ENCODE measurements at places on chromosomes 6 and 20.

DNA sequence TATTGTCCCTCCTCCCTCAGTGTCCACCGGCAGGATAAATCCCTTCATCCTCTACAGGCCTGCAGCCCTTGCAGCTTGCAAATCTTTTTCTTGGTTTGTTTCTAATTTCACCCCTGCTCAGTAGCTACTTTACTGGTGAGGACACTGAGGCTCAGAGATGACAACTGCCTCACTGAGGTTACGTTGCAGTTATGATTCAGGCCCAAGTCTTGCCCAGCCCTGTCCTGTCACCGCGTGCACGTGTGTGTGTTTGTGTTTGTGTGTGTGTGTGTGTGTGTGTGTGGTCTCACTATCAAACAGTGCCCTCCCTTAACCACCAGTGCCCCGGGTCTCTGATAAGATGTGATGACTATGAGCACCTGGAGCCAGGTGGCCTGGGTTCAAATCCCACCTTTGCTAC, 21.1 kb downstream of the FAM110A start:
- DNase-seq = no peak

GRCh38 chr20:64250027-64250426, 5.5 kb upstream of the PCMTD2 start:
- no peak for DNase-seq

- no peak for DNase-seq
Measured at GRCh38 chr20:17825960-17826843, 126.4 kb downstream of the BANF2 start.

DNA sequence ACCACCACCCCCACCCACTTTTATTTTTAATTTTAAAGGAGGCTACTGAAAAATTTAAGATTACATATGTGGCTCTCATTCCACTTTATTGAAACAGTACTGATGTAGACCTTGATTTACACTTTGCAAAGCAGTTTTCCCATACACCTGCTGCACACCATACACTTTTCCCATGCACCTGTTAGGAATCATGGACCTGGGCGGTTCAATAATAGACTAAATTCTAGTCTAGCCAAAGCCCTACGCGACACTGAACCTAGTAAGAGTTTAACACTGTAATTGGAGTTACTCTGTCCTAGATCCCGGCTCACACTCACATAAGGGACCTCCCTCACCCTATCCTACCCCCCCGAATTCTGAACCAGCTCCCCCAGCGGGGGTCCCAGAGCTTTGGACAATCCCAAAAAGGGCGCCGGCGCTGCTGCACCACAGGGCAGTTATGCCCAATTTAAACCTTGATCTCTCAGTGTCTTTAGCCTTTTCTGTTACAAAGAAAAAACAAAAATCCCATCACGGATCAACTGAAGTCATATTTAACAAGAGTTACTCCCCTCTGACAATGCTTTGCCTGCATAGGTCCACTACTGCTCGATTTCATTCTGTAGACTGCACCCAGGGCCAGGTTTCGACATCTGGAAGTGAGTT, 2.4 kb upstream of the GCLC start:
- no peak for DNase-seq

GRCh38 chr6:35073766-35074471, 67.2 kb downstream of the TCP11 start:
- DNase-seq = no peak

GRCh38 chr6:34650823-34651222, 45.7 kb downstream of the ILRUN start:
- no peak for DNase-seq

DNA sequence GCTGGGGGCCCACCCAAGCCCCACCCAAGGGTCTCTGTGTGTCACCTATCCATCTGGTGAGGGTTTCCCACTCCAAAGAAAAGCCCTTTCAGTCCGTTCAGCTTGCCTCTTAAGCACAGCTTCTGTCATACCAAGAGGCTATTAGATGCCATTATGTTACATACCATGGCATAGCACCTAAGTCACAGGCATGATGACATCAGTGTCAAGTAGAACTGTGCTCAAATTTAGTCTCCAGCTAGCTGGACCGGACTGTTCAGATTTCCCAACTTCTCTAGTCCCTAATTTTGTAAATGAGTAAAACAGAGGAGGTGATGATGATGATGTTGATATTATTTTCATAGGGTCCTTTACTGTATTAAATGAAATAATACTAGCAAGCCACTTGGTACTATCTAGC, 19.2 kb upstream of the PLEKHG1 start:
- DNase-seq = no peak

DNA sequence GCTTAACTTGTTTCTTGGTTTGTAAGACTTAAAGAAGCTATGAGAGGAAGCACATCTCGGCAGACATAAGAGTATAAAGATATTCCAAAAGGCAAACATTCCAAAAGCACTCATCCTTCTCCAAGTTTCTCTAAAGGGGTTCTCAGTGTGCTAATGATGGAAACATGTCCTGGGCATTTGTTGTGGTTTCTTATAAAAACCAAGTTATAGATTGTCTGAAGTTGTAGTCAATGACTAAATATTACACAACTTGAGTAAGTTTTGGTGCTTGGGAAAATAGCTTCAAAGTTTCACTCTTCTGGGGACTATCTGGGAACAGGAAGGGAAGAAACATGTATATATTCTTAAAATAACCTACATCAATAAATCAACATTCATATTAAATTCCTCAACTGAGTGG, 128.3 kb upstream of the TBX18 start:
- DNase-seq = peak; percentile 19

DNA sequence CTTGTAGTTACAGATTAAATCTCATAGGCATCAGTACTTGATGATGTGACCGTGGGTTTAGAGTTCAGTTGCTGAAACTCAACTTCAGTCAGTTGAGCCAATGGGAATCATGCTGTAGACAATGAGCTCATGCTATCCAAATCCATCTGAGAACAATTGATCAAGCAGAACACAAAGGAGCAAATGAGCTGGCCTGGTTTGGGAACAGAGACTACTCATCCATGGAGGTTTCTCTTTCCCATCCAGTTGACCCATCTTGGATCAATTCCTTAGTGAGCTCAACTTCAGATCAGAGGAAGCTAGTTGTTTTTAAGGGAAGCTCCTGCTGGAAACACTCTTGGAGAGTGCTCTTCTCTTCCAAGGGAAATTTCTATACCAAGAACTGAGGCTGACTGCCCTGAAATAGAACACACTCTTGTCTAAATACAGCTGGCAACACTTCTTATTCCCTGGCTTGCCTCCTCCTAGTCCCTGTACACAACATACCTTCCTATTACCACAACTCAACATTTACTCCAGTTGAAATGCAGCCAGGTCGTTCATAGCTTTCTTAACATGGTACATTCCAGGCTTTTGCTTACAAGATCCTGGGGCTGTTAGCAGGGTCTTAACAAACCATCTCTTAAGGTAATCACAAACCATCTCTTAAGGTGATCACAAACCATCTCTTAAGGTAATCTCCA, 203.9 kb upstream of the PRDM1 start:
- DNase-seq = peak; percentile 50

GRCh38 chr6:138275976-138276375, 57.7 kb upstream of the PBOV1 start:
- DNase-seq = no peak

DNA sequence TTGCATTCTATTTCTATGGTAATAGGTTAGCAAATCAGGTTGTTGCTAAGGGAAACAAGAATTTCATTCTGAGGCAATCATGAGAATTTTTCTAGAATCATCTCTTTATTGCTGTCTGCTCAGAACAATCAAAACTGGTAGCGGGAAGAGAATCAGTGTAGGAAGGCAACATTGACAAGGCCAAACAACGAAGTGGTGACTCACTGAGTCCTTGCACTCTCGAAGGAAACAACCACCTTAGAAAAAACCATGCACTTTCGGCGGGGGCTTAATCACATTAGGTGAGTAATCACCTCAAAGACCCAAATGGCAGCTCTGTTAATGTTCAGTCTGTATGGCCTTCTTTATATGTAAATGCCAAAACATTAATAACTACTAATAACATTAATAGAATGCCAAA, 78.8 kb upstream of the MAP7 start:
- no peak for DNase-seq

DNA sequence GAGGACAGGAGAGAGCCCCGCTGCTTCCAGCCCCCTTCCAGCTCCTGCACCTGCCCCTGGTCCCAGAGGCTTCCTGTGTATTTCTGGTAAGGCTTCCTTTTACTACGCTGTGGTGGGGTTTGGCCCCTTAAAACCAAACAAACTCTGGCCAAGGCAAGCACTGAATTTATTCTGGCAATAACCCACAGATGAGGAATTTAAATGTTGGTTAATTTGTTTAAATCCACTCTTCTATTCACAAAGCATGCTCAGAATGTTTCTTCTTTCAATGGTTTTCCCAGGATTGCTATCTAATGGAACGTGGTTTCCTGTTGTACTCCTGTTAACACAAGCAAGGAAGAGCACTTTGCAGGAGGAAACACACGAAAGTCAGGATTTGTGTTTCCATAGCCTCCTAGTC, 236.5 kb upstream of the FOXQ1 start:
- DNase-seq = no peak

DNA sequence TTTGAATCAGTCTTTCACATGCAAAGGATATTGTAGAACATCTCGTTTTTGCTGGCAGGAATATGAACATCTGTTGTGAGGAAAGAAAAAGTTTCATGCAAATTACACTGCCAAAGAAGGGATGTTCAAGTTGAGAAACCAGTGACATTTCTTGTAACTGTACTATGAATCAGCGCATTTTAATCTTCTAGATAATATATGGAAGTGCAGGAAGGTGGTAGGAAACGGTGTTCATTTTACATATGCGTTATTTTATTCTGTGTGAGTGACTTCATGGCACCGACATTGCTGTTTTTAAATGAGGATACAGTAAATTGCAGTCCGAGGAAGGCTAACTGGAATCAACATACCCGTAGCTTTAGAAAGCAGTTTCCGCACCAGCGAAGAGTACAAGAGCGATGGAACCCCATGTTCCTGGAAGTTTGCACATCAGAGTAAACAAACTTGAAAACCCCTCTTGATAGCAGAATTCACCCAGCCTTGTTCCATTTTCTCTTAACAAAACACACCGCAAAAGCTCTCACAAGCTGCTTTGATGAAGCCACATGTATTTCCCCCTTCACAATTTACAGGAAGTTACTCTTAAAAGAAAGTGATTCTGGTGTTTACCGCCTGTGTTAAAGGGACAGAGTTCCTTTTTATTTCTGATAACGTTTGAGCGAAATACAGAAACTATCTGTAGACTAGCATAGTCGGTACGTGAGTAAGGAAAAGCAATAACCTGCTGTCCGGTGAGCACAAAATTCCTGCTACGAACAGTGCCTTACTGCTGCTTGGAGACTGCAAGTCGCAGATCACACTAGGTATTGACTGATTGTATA, 11.5 kb downstream of the PRDM1 start:
- peak; percentile 81 for DNase-seq

DNA sequence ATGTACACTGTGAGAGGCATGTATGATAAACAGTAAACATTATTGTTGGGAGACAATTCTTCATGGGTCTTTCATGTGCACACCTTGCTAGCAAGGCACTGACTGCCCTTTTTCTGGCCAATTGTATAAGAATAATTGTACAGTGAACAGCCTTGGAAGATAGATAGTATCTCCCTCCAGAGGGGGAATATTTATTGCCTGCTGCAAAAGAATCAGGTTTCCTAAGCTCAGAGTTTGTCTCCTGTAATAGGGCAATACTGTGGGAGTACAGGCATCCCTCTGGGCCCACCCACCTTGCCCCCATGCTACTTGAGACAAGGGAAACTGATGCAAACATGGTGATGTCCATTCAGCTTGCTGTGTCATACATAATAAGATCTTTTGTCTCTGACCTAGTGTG, 442.2 kb downstream of the HDGFL1 start:
- DNase-seq = no peak

DNA sequence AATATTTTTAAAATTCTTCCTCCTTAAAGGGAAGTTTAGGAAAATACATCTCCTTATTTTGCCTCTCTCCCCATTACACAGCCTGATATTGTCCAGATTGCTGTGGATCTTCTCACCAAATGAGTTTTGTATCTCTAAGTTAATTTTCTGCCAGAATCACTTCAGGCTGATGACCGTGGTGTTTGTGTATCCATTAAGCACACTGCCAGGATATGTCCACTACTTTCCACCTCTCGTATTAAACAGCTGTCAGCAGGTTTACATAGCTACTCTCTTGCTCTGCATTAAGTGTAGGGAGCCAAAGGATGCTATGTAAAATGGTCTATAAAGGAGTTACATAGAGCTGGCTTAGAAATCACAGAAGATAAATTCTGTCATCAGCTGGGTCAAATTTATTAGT, 201.1 kb downstream of the ZFAND3 start:
- DNase-seq = no peak

DNA sequence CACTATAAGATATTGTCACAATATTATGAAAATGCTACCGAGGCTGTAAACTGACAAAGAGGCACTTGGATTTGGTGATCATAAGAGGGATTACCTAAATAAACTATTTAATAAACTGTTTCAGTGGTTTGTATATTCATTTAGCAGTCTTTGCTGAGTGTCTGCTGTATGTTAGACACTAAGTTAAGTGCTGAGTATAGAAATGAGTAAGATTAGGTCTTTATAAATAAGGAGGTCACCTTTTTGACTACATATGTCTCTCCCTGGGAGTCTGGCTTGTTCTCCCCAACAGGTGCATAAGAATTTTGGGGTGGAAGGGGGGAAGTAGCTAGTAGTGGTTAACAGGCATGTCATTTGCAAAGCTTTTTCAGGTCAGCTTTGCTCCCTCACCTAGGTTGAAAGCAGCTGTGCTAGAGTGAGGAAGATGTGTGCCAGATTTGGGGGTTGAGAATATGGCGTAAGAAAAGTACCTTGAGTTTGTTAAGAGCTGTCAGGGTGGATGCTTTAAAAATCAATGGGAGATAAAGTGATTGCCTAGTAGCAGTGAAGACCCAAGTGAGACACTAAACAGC, 246.3 kb downstream of the ZFAND3 start:
- DNase-seq = no peak

- peak; percentile 37 for DNase-seq
Measured at GRCh38 chr6:74434171-74434570, 738.2 kb downstream of the CD109 start.

DNA sequence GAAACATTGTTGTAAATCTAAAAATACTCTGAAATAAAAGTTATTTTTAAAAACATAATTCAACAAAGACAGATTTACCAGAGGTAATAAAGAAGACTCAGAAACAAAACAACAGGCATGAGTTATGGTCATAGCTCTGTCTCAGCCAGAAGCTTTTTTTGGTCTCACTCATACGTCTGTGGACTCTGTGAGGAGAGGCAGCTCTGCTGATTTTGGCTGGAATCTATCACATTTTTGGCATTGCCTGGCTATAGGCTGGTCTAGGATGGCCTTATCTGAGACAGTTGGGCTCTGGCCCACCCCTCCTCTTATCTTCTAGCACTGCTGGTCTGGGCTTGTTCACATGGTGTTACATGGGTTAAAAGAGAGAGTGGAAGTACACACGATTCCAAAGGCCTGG, 514.0 kb upstream of the BTBD3 start:
- DNase-seq = peak; percentile 81

DNA sequence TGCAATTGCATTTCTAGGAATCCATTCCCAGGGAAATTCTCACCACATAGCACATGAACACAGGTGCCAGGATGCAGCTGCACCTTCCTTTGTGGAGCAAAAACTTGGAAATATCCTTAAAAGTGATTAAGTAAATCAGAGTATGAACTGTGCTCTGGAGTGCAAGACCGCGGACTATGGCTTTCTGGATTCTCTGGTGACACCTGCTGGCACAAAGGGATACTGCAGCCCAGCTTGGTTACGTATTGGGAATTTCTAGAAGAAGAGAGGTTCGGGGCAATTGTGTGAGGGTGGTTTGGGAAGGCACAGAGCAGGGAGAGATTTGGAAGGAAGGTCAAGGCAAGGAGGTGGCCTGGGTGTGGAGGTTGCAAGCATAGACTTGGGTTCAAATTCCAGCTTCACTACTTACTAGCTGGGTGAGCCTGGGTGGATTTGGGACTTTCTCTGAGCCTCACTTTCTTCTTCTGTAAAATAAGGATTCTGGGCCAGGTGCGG, 15.9 kb upstream of the PEDS1 start:
- DNase-seq = peak; percentile 82
